ENCODE measurements at places on chromosomes 6 and 20. TPM values are rescaled to one million over a fixed set of nuclear protein-coding genes. Genes with fewer than 3 reads are reported as not detected.

DYNLT2 gene
- total RNA-seq: 1.4 TPM

DNA sequence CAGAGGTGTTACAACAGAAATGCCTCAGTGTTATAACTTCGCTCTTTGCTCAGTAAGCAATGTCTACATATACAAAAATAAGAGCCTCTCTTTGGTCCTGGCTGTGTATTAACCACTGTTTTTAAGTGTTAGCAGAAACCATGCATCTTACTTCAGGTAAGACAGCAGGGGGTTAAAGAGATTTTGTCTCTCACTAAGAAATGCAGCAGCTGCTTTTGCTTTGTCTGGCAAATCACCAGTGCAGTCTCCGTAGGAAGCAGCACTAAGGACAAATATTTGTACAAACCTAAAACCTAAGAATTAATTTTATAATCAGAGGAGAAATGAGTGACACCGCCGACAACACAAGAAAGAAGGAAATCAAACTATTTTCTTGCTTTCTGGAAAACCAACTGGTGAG is 758 bp downstream of the SMIM28 start:
- no peaks in the 10 kb centered on the region for H3K36me3 ChIP-seq
- no peaks in the 10 kb centered on the region for H3K27me3 ChIP-seq
- no peak overlapping the region for H3K4me3 ChIP-seq
- no peaks in the 10 kb centered on the region for H3K4me1 ChIP-seq
- no peak overlapping the region for H3K27ac ChIP-seq

DNA sequence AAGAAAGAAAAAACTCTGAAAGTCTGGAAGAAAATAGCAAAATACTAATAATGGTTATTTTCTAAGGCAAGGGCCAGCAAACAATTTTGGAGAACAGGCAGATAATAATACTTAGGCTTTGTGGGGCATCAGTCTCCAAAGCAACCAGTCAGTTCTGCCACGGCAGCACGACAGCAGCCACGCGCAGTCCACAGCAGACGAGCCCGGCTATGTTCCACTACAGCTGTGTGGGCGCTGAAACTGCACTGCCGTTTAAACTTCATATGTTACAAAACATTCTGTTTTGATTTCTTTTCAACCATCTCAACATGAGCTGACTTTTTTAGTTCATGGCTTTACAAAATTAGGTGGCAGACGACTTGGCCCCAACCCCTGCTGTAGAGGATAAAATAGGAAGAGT is 29.9 kb downstream of the MRS2 start:
- DNase-seq: no peak
- H3K4me1 ChIP-seq: no peaks in the 10 kb centered on the region
- no peak overlapping the region for H3K27ac ChIP-seq
- H3K27me3 ChIP-seq: no peaks in the 10 kb centered on the region

- H3K27me3 ChIP-seq: no peaks in the 10 kb centered on the region
- H3K36me3 ChIP-seq: no peaks in the 10 kb centered on the region
- peak; percentile 75 for DNase-seq
- no peaks in the 10 kb centered on the region for H3K4me1 ChIP-seq
- H3K4me3 ChIP-seq: no peak overlapping the region
Observed at GRCh38 chr6:165794179-165794601, 131.1 kb upstream of the PDE10A start.

DNA sequence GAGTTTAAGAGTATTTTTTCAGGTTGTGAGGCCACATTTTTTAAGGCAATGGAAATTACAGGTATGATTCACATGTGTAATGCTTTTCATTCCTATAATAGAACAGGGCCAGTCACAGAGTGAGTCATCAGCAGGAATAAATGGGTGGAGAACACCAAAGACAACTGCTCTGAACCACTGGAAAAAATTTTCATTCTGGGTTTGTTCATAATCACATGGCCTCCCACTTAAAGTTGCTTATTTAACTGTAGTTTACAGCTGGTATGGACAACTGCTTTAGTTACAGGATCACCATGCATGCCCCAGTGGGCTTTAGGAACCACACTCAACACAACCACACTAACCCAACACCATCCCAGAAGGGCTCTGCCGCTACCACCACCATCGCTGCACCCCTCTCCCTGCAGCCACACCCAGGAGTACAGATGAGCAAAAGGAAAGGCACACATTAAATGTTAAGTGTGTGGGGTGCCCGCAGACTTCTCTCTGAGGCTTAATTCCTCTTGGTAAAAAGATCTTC is 107.0 kb upstream of the DST start:
- H3K4me3 ChIP-seq: no peak overlapping the region
- no peak for DNase-seq
- H3K4me1 ChIP-seq: peaks cover 48% of the 10 kb centered on the region
- H3K27me3 ChIP-seq: no peaks in the 10 kb centered on the region

- no peak overlapping the region for H3K4me3 ChIP-seq
- no peak overlapping the region for H3K27ac ChIP-seq
- DNase-seq: no peak
- no peaks in the 10 kb centered on the region for H3K36me3 ChIP-seq
Observed at GRCh38 chr6:49524541-49524940, 24.8 kb downstream of the GLYATL3 start.

DNA sequence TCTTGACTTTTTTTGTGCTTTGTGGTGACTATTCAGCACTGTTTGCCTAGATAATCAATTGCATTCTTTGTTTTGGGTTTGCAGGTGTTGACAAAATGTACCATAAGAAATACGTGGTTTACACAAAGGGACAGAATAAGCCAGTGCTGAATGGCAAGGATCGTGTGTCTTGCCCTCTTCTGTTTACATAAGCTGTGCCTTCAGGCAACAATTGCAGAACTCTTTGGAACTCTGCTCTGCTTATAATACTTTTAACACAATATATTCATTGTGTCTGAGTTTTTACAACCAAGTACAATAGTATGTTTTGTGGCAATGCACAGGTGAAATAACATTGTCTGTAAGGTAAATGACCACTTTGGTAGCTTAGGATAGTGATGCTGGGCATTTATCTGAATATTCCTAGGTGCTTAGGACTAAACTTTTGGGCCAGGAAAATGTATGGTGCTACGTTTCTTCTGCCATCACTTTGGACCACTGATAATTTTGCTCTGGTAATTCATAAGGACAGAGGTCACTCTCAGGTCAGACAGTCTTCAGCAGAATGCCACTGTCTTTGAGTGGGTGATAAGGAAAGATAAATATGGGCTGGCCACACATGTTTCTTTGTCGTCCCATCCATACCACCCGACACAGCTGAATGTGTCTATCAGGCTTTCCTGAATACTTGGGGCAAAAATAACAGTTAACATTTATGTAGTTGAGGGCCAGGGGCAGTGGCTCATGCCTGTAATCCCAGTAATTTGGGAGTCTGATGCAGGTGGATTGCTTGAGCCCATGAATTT is 344.6 kb upstream of the IMPG1 start:
- no peaks in the 10 kb centered on the region for H3K36me3 ChIP-seq
- no peak overlapping the region for H3K27ac ChIP-seq
- H3K4me1 ChIP-seq: no peaks in the 10 kb centered on the region
- H3K4me3 ChIP-seq: no peak overlapping the region

APOM gene
- 1.8 TPM for total RNA-seq

DNA sequence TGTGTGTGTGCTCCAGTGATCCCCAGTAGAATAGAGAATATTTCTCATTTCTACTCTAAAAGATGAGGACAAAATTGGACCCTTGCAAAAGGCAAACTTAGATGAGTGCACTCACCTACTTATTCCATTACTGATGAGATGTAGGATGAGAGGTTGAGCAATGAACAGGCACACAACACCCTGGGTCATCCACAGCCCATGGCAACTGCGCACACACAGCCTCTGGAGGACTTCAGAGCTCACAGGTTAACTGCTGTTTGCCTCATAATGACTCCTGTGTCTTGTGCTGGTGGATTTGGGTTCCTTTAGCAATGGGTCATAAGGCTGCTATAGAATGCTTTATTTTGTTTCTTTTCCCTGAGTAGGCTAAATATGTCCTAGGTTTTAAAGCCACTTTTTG is 103.6 kb upstream of the TNFAIP3 start:
- H3K27ac ChIP-seq: no peak overlapping the region
- no peaks in the 10 kb centered on the region for H3K4me1 ChIP-seq
- no peaks in the 10 kb centered on the region for H3K27me3 ChIP-seq
- DNase-seq: peak; percentile 50

PPIL6 gene
- total RNA-seq: 6.6 TPM

CRISP3 gene
- not detected for total RNA-seq

COL11A2 gene
- total RNA-seq: 0.19 TPM

GRCh38 chr6:167030222-167031072 is 31.2 kb downstream of the CEP43 start:
- no peak overlapping the region for H3K4me3 ChIP-seq
- H3K27me3 ChIP-seq: no peaks in the 10 kb centered on the region
- peaks cover 87% of the 10 kb centered on the region for H3K36me3 ChIP-seq
- H3K4me1 ChIP-seq: no peaks in the 10 kb centered on the region
- H3K27ac ChIP-seq: no peak overlapping the region
- no peak for DNase-seq

GRCh38 chr20:62376112-62377063 is 9.3 kb upstream of the LAMA5 start:
- H3K27me3 ChIP-seq: no peaks in the 10 kb centered on the region
- no peak overlapping the region for H3K4me3 ChIP-seq
- no peak for DNase-seq

GRCh38 chr6:2952557-2953095 is 18.7 kb downstream of the SERPINB6 start:
- peak overlapping the region; percentile 37 for H3K4me3 ChIP-seq

- peaks cover 20% of the 10 kb centered on the region for H3K4me1 ChIP-seq
- H3K27ac ChIP-seq: no peak within 1 kb of the TSS
- H3K4me3 ChIP-seq: peak within 1 kb of the TSS; percentile 45
- H3K36me3 ChIP-seq: no peaks in the 10 kb centered on the region
- H3K27me3 ChIP-seq: no peaks in the 10 kb centered on the region
Observed at GRCh38 chr6:13924949-13925881, at the start of gene RNF182. RNF182 (plus strand) TSS chr6:13924952; CDS start chr6:13977120, 52,168 bp downstream.

CASP8AP2 gene
- total RNA-seq: 14.1 TPM

All from esophagus muscularis mucosa (tissue), 4 donors.